Placental pericyte (primary cell): ENCODE measurements at places on chromosomes 12 and 14. TPM values are rescaled to one million over a fixed set of nuclear protein-coding genes. Genes with fewer than 3 reads are reported as not detected.

Gene IFNG
- total RNA-seq, result not detected in 2 replicates

Gene TSPAN8
- not detected in 2 replicates for total RNA-seq

Gene P3H3
- total RNA-seq, result 83.3 and 146 TPM in 2 replicates

Gene SLC8A3
- total RNA-seq, result under 0.01 and 0.29 TPM in 2 replicates

Gene GARIN6
- not detected in 2 replicates for total RNA-seq

Gene AKAP6
- 0.88 and 4.7 TPM in 2 replicates for total RNA-seq

Gene KRT5
- total RNA-seq, result 1.7 TPM in 1 of 2 replicates, not detected in the other

Gene ADIPOR2
- total RNA-seq, result 30.0 and 37.1 TPM in 2 replicates

Gene TMPRSS12
- total RNA-seq, result not detected in 2 replicates

Gene CAPZA3
- not detected in 2 replicates for total RNA-seq
